ENCODE measurements at places on chromosomes 3 and 15. TPM values are rescaled to one million over a fixed set of nuclear protein-coding genes. Genes with fewer than 3 reads are reported as not detected.

DNA sequence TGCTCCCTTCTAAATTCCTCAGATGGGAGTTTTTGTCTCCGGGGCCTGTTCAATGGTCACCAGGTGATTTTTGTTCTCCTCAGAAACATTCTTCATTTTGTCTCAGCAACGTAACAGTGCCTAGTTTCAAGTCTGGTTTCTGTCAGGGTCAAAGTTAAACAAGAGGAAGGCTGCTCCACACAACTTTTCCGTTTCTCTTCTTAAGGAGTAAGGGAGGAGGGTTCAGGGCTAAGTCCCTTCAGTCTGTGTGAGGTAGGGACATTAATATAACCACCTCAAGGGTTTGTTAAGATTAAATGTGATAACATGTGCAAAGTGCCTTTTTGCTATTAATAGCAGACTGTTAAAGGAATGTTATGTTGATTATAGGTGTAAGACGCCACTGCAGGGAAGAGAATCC, 41.8 kb downstream of the HOMER2 start:
- H3K36me3 ChIP-seq: no peaks in the 10 kb centered on the region
- H3K4me3 ChIP-seq: no peak overlapping the region
- H3K4me1 ChIP-seq: no peaks in the 10 kb centered on the region
- no peak for DNase-seq
- no peak overlapping the region for H3K27ac ChIP-seq
- peaks cover 4% of the 10 kb centered on the region for H3K27me3 ChIP-seq

- no peak overlapping the region for H3K4me3 ChIP-seq
- no peaks in the 10 kb centered on the region for H3K36me3 ChIP-seq
- H3K27me3 ChIP-seq: peaks cover 14% of the 10 kb centered on the region
These were observed 7.6 kb upstream of the ADPRH start for GRCh38 chr3:119571688-119572087.

GRCh38 chr3:62372621-62373041, 719 bp downstream of the FEZF2 start:
- H3K4me3 ChIP-seq: no peak overlapping the region
- H3K27ac ChIP-seq: no peak overlapping the region
- H3K36me3 ChIP-seq: peaks cover 1% of the 10 kb centered on the region
- DNase-seq: no peak
- peaks cover 89% of the 10 kb centered on the region for H3K27me3 ChIP-seq
- peaks cover 7% of the 10 kb centered on the region for H3K4me1 ChIP-seq

The KY gene
- total RNA-seq: not detected
